ENCODE measurements at places on chromosomes 3 and 15. TPM values are rescaled to one million over a fixed set of nuclear protein-coding genes. Genes with fewer than 3 reads are reported as not detected.

Gene HYAL3
- total RNA-seq = 11.8 TPM

Gene XCR1
- not detected for total RNA-seq

Gene PRRT3
- total RNA-seq = 2.0 TPM

Gene MESP2
- total RNA-seq = 0.19 TPM

Gene CD47
- total RNA-seq = 61.4 TPM

Gene TP63
- not detected for total RNA-seq

Gene SCN11A
- total RNA-seq = under 0.01 TPM

Gene CKMT1B
- total RNA-seq = not detected

Gene CLDN1
- total RNA-seq = 1.3 TPM

Gene FRMD5
- total RNA-seq = 12.7 TPM

Gene POLQ
- total RNA-seq = 2.3 TPM

Gene CA12
- 1.2 TPM for total RNA-seq

Gene SEMA3F
- 76.8 TPM for total RNA-seq

Gene LTK
- total RNA-seq = not detected

Gene FBXL22
- under 0.01 TPM for total RNA-seq

Gene GRK7
- not detected for total RNA-seq

Gene GOLGA8M
- total RNA-seq = not detected
